ENCODE measurements at places on chromosomes 6 and 20.

- no peak for DNase-seq
Measured at GRCh38 chr6:98056955-98057354, 773.9 kb upstream of the MMS22L start.

DNA sequence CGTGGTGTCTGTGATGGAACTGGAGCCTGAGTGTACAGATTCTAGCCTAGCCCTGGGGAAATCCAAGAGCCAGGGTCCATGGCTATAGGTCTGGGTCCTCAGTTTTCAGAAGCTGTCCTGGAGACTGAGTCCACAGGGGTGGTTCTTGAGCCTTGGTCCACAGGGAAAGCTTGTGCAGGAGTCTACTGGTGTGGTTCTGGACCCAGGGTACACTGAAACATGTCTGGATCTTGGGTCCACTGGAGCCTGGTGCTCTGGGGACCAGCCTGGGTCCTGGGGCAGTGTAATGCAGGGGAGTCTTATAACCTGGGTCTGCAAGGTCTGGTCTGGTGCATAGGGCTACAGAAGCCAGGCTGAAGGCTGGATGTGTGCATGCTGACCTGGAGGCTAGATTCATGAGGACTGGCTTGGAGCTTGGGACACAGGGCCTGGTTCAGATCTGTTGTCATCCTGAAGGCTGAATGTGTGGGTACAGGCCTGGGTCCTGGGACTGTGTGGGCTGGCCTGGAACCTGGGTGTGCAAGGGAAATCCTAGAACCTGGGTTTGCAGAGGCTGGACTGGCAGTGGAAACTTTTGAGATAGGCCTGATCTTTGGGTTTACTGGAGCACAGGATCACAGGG, 5.5 kb downstream of the CST9L start:
- no peak for DNase-seq

DNA sequence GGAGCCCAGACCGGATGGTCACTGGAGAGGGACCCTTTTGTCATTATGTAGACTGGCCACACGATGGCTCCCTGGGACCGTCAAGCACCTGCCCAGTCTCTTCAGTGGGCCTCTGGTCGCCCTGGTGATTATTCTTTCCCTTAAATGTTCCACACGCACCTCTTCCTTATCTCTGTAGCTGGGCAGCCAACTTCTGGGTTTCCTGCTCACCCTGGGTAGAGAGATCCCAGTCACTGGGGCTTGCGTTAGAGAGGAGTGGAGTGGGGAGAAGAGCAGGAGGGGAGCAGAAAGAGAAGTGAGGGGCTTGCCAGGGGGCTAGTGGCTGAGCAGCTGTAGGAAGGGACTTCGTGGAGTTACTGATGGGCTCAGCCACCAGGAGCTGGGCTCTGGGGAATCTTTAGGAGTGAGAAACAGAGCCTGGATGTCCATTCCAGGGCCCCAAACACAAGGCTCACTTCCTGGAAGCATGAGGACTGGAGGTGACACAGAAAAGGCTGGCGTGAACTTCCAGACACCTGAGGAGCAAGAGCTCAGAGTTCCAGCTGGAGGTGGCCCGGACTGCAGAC, 150.1 kb downstream of the DHX35 start:
- peak; percentile 9 for DNase-seq

DNA sequence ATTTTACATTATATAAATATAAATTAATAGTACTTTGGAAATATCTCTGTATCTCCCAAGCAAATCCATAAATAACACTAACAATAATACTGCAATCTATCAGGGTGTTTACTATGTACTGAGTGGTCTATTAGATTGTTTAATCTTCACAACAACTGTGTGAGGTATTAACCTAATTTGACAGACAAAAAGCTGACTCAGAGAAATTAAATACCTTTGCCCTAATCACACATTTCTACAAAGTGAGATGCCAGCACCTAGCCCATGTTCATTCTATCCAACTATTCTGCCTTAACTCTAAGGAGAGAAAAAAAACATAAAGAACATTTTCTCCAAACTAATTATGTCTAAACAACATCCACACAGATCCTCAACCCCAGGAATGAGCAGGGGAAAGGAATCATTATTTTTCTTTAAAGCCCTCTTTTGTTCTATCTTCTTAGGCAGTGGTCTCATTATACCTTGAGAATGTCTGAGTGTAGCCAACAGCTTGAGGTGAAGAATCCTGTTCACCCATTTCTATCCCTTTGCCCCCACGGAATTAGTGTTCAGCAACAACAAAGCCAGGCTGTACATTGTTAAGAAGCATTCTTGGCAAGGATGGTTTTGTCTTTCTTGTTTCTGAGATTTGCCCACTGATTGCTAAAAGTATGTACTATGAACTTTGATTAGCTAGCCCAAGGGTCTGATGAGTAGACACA, 42.7 kb downstream of the PRL start:
- DNase-seq = no peak

GRCh38 chr6:51450958-51451357, 632.3 kb downstream of the TFAP2B start:
- DNase-seq = no peak

DNA sequence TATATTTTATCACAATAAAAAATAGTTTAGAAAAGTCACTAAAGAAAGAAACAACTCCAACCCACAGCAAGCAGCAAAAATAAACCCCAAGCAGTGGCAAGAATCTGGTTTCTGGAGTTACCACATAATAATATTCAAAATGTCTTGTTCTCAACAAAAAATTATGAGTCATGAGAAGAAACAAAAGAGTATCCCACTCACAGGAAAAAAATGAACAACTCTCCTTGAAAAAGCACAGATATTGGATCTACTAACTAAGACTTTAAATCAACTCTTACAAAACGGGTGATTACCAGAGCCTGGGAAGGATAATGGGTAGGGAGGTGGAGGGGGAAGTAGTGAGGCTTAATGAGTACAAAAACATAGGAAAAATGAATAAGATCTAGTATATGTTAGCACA, 425.6 kb downstream of the PLCB1 start:
- DNase-seq = no peak

DNA sequence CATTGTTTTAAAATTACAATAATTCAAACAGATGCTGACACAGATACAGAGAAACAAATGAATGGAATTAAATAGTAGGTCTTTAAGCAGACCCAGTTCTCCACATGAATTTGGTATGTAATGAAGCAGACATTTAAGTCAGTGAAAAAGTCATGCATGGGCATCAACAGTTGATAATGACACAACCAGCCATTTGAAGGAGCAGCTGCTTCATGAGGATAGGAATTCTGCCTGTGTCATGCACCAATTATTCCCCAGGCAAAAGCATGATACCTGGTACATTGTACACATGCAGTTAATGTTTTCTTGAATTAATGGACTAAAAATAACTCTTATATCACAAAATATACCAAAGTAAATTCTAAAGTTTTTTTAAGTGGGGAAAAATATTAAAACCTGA, 11.2 kb upstream of the HEY2 start:
- DNase-seq = no peak

DNA sequence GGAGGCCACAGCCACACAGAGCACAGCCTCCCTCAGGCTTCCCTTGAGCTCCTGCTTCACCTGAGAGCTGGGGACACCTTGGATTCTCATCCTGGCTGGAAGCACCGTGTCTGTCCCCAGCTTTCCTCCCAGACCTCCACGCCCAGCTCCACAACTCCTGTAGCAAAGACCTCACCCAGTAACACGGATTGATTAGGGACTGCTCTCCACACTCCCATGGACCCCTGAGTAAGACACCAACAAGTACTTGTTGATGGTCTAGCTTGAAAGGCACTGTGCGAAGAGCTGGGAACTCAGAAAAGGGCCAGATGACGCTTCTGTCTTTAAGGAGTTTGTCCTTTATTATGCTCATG, 109.6 kb downstream of the DLL1 start:
- no peak for DNase-seq

DNA sequence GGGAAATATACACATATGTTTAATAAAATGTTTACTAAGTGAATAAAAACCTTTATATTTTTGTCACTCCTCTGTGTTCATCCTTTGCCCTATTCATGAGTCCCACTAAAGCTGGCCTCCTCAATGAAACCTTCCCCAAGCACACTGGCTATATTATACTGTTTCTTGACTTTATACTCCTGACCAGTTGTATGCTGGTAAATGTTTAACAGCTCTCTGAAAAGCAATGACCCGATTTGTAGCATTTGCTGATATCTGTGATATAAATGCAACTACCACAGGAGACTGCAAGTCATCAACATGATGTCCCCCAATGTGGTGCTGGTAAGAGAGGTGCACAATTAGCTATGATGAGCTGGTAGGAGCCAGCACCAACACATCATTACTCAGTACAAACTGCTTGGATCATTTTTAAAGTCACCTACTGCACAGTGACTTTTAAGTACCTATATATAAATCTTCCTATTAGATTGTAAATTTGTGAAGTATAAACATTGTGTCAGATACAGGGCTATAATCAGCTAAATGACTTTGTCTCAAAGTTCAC, 64.6 kb upstream of the MCM9 start:
- no peak for DNase-seq

DNA sequence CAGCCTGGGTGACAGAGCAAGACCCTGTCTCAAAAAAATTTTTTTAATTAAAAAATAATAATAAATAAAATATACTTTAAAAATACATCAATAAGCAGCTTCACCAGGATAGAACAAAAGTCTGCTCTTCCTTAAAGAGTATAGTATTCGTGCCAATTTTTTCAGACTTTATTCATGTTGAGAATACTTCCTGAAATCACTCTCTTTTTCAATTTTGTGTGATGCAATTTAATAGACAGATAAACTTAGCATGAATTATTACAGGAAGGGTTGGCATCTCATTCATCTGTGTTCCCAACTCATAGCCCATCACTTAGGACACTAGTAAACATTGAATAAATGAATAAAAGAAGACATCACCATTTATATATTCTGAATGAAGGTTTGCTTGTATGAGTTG, 52.4 kb downstream of the IPCEF1 start:
- no peak for DNase-seq

GRCh38 chr6:31351401-31352309, 5.3 kb downstream of the HLA-B start:
- DNase-seq = no peak

DNA sequence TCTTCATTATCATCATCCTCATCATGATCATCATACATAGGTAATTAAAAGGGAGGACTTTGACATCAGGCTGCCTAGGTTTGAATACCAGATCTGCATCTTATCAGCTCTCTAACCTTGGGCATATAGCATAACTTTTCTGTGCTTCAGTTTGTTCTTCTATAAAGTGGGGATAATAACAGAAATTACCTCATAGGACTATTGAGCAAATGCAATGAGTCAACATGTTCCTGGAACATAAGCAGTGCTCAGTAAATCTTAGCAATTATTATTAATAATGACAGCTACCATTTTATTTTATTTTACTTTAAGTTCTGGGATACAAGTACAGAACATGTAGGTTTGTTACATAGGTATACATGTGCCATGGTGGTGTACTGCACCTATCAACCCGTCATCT, 7.2 kb downstream of the C20orf202 start:
- no peak for DNase-seq

GRCh38 chr20:41356951-41357350, 9.7 kb downstream of the EMILIN3 start:
- no peak for DNase-seq

GRCh38 chr20:2653556-2654383, 1.3 kb downstream of the NOP56 start:
- no peak for DNase-seq

GRCh38 chr6:72715119-72715518, 93.3 kb downstream of the KCNQ5 start:
- no peak for DNase-seq

DNA sequence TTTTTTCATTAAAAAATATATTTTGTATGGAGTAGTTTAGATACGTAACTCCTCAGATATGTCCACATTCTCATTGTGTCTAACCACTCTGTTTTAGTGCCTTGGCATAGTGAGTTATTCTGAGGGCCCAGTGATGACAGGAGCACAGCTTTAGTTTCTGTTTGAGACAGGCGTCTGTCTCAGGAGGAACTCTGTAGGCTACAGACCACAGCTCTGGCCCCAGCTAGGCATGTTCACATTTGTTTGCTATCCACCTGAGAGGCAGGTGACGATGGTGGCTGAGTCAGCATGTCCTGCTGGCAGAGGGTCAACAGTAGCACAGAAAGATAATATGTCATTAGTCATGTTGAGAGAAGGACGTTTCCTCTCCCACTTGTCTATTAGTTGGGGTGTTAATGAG, 16.3 kb downstream of the LRRC1 start:
- DNase-seq = no peak

- no peak for DNase-seq
Measured at GRCh38 chr6:143939364-143939763, 68.7 kb downstream of the PLAGL1 start.

All from NCI-H524 treated with DMSO at 0.1 percent for 48 hours (cell line).